ENCODE measurements at places on chromosomes 4 and X.

- H3K27me3 ChIP-seq: no peaks in the 10 kb centered on the region
- no peak overlapping the region for H3K27ac ChIP-seq
- H3K36me3 ChIP-seq: no peaks in the 10 kb centered on the region
- DNase-seq: no peak
- peak overlapping the region; percentile 4 for H3K4me3 ChIP-seq
Measured at GRCh38 chr4:143358923-143359643, 22.4 kb downstream of the GAB1 start.

DNA sequence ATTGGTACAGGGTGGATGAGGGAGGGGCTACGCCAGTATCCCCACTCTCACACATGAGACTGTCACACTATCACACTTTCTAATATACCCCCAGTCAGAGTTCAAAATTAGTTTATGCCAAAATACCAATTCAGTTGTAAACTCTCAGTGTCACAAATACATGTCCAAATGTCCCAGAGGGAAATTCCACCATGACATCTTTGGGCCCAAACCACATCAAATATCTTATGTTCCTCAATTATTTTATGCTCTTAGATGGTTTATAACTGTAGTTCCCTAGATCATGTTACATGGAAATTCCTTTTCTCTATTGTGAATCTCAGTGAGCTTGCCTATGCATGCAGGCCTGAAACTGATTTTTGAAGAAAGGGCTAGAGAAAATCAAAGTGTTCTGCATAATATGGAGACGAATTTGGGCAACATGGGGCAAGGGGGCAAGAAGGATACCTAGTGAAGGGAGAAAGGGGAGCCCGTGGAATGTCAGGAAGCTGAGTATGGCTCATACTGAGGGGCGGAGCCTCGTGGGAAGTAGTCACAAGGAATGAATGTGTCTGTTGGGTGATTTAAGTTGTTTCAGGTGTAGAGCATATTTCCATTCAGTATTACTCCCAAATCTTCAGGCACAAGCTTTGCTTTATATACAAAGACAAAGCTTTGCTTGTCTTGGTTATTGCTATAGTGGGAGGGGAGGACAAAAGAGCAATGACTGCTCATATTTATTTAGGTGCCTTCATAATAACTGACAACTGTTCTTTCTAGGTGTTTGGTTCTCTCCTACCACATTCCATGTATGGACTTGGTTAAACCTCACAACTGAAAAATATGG lies 40.8 kb downstream of the CLNK start:
- no peaks in the 10 kb centered on the region for H3K27me3 ChIP-seq
- no peak overlapping the region for H3K4me3 ChIP-seq
- H3K27ac ChIP-seq: no peak overlapping the region

DNA sequence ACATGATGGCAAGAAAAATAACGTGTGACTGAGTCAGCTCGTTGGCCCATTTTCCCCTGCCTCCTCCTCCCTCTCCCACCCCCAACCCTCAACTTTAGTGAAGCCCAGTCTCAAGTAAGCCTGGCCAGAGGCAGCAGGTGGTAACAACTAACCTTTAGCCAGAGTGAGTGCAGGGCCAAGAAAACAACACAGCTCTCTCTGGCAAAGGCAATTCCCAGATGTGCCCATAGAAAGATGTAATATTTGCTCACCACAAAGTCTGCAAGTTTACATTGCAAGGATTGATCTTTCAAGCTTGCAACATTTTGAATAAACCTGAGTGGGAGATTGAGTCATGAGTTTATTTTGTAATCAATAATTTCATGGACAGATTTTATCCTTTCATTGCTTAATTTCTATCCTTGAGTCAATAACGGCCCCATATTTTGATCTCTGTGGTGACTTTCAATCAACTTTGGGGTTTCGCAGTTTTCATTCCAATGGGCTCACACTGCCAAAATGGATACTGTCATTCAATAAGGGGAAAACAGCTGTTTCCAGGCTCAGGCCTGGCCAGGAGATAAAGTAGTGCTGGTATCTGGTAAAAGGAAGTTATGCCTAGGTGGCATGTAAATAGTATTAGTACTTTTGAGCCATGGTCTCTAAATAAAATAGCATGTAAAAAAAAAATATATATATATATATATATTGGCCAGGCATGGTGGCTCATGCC lies 130.7 kb upstream of the TMEM164 start:
- H3K36me3 ChIP-seq: no peaks in the 10 kb centered on the region
- no peaks in the 10 kb centered on the region for H3K27me3 ChIP-seq
- no peak overlapping the region for H3K27ac ChIP-seq
- H3K4me1 ChIP-seq: no peaks in the 10 kb centered on the region
- no peak overlapping the region for H3K4me3 ChIP-seq

- no peaks in the 10 kb centered on the region for H3K27me3 ChIP-seq
- no peak overlapping the region for H3K27ac ChIP-seq
- H3K4me3 ChIP-seq: no peak overlapping the region
- no peaks in the 10 kb centered on the region for H3K4me1 ChIP-seq
Measured at GRCh38 chr4:147853706-147854105, 121.8 kb downstream of the ARHGAP10 start.

DNA sequence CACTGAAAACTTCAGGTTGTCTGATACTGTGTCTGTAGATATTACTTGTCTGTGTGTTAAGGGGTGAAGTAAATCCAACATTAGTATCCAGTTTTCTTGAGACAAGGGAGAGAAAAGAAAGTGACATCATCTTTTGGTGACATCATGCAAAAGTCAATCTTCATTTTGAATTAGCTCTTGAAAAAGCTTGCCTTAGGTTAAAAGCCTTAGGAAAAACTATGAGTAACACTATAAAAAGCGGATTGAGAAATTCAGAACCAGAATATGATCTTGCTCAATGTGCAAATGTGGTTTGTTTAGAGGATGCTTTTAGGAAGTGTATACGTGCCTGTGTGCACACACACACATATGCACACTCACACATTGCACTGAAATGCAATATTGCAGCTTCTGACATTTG lies 345.8 kb upstream of the CASK start:
- DNase-seq: no peak
- no peak overlapping the region for H3K4me3 ChIP-seq
- no peaks in the 10 kb centered on the region for H3K36me3 ChIP-seq
- H3K27ac ChIP-seq: no peak overlapping the region

All from effector memory CD4-positive, alpha-beta T cell (primary cell).